ENCODE measurements at places on chromosomes 2 and 18. TPM values are rescaled to one million over a fixed set of nuclear protein-coding genes. Genes with fewer than 3 reads are reported as not detected.
A peak's percentile ranks its signal among the peaks of the same experiment; 100 is the strongest.

- DNase-seq: no peak
These were observed 1.0 kb upstream of the LDAH start for GRCh38 chr2:20823917-20824316.

CRYGB gene
- not detected for total RNA-seq

ZNF892 gene
- total RNA-seq: 8.6 TPM

DNA sequence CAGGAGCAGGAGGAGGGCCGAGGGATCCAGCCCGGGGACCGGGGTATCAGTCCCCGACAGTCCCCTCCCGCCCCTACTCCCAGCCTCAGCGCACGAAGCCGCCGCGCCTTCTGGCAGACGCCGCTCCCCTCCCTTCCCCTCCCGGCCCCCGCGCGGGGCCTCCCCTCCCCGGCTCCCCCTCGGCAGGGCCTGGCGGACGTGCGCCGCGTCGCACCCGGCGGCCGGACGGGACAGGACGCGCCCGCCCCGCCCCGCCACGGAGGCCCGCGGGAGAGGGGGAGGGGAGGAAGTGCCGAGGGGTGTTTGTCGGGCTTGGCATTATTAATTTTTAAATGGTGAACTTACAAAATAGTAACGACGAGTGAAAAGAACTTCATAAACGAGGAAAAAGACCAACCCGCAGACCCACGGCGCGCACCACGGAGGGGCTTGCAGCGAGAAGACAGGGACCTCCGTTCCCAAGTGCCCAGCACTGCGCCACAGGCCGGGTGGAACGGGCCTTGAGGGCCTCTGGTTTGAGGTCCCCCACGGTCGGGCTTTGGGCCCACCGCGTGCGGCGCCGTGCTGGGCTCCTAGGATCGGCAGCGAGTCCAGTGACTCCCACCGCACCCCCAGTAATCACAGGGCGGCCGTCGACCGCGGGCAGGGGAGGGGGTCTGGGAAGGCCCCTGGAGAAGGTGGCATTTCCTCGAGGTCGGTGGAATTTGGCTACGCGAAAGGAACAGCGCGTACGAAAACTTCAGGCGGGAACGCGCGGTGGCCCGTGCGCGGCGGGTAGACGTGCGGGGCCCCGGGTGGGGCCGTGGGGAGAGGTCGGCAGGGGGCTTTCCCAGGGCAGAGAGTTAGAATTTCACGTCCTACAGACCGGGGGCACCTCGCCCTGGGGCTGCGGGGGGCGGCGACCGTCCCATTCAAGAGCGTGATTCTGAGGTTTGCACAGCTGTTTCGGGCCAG lies 954 bp upstream of the CTDSP1 start:
- peak; percentile 80 for DNase-seq

DNA sequence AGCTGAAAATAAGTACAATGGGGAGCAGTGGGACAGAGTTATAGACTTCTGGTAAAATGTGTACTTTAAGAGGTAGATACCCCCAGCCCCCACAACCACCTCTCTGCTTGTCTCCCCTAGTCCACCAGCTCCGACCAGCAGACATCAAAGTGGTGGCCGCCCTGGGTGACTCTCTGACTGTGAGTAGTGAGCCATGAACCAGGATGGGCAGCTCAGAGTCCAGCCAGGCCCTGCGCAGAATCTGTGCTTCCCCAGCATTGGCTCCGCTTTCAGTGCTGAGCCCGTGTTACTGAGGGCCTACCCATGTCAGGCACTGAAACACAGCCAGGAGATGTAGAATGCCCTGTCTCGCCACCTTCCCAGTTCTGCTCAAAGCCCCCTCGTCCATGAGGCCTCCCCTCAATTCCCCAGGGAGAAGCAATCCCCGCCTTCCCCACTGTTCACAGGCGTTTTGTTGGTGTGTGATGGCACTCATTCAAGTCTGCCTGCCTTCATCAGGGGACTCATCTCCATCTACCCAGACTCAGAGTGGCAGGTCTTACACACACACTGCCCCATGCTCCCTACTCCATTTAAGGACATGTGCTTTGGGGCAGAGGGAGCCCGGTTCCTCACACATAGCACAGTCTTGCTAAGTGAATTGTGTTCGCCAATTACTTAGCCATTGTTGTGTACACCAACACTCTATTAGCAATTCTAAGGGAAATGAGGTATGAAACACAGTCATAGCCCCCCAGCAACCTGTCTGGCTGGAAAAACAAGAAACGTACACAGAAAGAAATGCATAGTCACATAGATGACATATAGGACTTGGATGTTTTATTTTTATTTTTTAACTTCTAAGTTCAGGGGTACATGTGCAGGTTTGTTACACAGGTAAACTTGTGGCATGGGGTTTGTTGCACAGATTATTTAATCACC lies 122.6 kb downstream of the PLB1 start:
- no peak for DNase-seq

SCG2 gene
- total RNA-seq: not detected

GRCh38 chr2:20596193-20596972 lies 54.5 kb downstream of the HS1BP3 start:
- DNase-seq: no peak

ALS2 gene
- 28.4 TPM for total RNA-seq

- no peak for DNase-seq
These were observed 10.6 kb upstream of the BIN1 start for GRCh38 chr2:127117603-127118002.
